ENCODE measurements at places on chromosomes 7 and 10.

DNA sequence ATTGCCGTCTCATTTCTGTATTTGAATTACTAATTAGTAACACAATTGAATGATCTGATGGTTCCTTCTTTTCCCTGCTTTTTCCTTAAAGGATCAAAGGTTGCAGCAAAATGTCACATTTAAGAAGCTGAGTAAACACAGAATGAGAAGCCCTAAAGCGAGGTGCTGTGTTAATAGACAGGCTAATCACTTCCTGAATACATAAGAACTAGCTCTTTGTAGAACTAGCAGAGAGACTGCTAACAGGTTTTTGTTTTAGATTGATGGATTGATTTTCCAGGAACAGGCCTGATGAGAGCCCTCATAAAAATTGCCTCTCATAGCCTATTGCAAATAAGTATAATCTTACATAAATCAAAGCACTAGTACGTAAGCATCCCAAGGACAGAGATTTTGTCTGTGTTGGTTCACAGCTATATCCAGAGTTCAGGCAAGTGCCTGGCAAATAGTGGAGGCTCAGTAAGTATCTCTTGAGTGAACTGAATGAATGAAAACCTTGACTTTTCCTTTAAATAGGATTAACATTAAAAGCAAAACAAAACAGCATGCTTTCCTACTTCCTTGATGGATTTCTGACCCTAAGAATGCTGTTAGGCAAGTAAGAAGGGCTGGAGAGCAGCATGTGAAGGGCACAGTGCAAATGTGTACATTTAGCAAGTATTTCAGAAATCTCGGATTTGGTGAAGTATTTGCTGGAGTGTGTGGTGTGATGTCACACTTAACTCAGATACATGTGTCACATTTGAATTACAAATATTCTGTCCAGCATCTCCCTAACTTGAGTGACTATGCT lies 3.3 kb downstream of the TMEM229A start:
- no peak for DNase-seq

- no peak for DNase-seq
Observed at GRCh38 chr7:2971914-2972834, 71.5 kb downstream of the CARD11 start.

DNA sequence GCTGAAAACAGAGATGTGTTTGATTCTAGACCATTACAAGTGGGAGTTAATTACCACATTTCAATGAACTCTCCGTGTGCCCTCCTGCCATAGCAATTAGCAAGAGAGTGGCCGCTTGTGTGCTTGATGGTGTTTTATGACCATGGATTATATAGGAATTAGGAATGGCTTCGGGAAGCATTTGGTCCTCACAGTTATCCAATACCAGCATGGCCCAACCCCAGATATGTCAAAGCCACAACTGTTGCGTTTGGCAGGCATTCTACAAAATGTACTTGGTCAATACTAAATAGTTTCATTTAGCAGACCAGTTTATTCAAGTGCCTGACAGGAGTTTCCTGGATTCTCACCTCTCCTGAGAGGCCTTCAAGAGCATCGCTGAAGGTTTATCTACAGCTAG lies 509.0 kb upstream of the GALNT17 start:
- no peak for DNase-seq

GRCh38 chr7:102934701-102935100 lies 21.9 kb downstream of the LRRC17 start:
- DNase-seq: no peak

GRCh38 chr7:63789378-63790176 lies 209.1 kb upstream of the ZNF722 start:
- DNase-seq: peak; percentile 16

GRCh38 chr10:131387018-131387529 lies 75.6 kb upstream of the TCERG1L start:
- no peak for DNase-seq

GRCh38 chr7:37590824-37591223 lies 92.7 kb upstream of the GPR141 start:
- no peak for DNase-seq

DNA sequence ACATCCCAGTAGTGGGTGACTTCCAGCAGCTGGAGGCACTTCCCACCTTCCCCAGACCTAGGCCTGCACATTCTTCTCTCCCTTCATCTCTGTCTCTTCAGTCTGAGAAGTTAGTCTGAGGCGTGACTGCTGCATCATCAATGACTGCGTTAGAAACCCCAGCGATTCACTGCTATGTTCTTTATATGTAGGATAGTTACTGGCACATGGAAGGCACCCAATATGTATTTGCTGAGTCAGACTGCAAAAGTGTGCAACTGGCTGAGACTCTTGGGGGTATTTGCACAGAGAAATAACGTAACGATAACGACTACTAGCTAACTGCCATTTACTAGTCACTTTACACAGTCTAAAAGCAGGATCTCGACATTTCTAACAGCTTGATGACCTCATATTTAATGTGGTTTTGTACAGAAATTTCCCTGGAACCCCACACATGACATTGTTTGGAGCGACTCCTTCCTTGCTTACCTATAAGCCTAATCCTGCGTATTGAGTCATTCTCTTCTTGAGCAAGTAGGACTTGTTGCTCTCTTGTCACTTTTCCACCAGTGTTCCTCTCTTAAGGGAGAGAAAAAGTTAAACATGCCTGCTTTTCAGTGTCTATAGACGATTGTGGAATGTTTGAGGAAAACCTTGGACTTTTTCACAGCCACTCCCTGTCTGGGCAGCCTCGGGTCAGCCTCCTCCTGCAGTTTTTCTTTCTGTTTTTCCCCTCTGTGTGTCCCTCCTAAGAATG lies 45.5 kb downstream of the THNSL1 start:
- no peak for DNase-seq

GRCh38 chr10:85151506-85151905 lies 823.1 kb downstream of the CCSER2 start:
- DNase-seq: no peak

GRCh38 chr7:138584283-138584682 lies 116.9 kb downstream of the SVOPL start:
- no peak for DNase-seq

DNA sequence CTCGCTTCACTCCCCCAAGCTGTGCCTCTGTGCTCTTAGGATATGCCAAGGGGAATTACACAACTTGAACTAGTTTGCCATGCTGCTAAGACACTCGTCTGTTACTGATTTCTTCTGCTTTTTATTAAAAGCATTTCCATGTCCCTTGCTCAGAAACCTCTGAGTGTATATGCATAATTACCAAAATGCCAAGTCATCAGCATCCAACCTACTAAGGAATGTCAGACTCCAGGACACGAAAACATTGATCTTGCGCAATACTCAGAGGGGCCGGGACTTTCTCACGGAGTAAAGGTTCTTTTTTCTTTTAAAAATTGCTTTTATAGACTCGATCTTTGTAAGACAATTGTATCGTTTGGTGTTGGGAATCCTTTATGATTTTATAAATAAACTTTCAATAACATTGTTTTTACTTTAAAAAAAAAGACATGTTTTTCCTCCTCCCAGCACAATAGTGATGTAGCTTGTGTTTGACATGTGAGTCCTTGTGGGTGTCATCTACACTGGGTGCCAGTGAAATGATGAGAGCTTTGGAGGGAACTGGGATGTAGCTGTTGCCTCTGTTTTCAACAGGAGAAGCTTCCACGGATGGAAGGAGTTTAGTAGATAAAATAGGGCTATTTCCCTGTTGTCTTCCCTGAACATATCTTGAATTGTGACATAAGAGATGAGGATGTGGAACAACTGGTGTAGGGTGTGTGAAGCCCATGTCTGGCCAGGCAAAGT lies 43.6 kb downstream of the CNNM1 start:
- DNase-seq: no peak

GRCh38 chr7:36677769-36678437 lies 46.4 kb downstream of the AOAH start:
- DNase-seq: no peak

GRCh38 chr7:48042216-48042615 lies 6.9 kb downstream of the C7orf57 start:
- DNase-seq: no peak
